SW 1271 (cell line): ENCODE measurements at places on chromosomes 12 and 14.

DNA sequence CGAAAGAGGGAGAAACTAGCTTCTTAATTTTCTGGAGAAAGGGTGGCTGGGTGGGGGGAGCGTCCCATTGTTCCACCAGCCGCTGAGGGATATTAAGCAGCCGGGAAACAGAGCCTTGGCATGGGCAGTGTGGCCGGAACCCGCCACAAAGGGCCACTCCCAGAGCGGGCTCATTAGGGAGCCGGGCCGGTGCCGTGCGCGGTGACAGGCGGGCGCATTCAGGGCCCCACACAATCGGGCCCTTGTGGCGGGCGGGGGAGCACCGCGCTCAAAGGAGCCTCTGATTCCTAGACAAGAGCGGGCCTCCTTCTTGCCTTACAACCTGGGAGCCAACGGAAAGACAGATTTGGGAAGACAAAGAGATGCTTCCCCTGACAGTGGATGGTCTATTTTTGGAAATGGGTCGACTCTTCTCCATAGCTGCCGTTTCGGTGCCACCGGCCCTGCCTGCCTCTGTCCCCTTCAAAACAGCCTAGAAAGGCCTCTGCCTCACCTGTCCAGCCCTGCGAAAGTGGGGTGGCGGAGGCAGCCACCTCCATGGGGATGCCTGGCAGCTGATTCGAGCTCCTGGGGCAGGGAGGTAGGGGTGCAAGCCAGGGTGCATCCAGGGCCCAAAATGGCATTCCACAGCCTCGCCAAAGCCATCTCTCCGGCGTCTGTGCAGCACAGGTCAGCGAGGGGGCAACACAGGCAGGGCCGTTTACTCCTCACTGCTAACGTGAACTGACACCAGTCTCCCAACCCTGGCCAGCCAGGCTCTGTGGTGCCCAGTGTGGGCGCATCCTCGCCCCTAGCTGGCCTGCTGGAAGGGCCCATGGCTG is 10.9 kb downstream of the CCDC85C start:
- no peak for DNase-seq

GRCh38 chr12:120994589-120995337 is 16.4 kb downstream of the HNF1A start:
- DNase-seq = no peak

DNA sequence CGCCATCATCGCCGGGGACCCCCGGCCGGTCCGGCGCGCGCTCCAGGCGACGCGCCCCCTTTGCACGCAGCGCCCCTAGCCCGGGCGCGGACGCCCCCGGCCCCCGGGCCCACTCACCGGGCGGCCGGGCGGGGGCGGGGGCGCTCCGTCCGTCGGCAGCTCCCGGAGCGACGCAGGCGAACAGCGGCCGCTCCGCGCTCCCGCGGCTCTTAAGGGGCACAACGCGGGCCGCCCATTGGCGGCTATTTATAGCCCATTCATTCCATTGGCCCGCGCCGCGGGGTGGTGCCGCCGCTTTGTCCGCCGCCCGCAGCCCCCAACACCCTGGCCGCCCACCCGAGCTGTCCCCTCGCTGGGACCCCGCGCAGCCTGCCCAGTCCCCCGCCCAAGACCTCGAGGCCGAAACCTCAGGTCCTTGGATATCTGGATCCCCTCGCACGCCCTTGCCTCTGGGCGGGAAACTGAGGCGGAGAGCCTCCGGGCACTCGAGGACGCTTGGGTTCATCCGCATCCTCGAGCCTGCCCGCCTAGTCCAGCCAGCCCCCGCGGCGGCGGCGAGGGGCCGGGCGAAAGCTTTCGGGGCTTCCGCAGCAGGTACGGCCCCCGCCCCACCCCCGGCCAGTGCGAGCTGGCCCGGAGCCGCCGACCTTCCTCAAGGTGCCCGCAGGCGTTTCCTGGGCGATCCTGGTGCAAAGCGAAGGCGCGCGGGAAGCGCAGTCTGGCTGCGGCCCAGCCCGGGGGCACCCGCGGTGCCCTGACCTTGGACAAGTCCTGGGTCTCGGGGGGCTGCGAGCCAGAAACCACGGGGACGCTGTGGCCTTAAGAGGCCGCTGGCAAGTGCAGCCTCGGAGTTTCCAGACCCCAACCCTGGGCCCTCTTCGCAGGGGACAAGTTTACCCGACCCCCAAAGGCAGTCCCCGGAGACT is at the start of gene CKB:
TSS of gene CKB (minus strand) at position 182 of the 926 bp plus-strand sequence. CDS start 337 bp downstream, outside the sequence.
- no peak for DNase-seq

DNA sequence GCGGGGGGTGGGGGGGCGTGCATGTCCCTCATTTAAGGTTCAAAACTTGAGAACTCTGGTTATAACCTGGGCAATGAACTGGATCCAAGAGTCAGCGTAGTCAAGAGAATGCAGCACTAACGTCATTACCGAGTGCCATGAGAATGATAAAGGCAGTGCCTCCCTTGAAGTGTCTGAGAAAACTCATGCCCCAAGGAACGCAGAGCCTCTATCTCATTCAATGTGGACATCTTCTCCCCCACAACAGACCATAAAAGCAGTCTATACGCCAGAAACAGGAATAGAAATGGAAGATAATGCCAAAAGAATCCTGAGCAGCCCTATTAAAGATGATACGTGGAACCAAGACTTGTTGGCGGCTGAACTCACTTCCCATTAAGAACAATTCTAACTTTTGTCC is 208.6 kb downstream of the MED13L start:
- no peak for DNase-seq

- DNase-seq = no peak
Observed at GRCh38 chr12:83919081-83919480, 993.5 kb downstream of the SLC6A15 start.

DNA sequence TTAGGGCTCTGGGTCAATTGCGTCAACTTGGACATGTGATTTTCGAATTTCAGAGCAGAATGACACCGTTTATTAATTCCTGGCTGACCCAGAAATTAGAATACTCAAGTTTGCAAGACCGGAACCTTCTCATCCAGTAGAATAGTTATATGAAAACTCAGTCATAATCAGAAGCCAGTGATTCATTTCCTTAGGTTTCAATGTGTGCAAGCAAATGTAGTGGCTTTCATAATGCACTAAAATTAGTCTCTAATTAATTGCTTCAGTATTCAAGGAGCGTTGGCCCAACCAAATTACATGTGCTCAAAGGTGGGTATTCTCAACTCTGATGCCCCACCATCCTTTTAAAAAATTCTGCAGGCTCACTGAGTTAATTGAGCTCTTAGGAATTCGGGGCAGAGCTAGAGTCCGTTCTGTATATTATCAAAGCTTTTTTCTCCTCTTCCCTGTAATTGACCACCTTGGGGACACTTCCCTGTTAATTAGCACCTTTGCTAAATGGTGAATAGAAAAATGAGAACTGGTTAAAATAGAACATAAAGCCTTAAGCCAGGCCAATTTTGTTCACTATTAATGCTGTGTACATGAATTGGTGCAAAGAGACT is 55.4 kb downstream of the DAO start:
- no peak for DNase-seq

GRCh38 chr14:101774006-101774795 is 12.7 kb downstream of the PPP2R5C start:
- DNase-seq = no peak
